T-helper 2 cell (primary cell): ENCODE measurements at places on chromosomes 1 and 21.

- DNase-seq = no peak
Measured at GRCh38 chr1:63713627-63714481, 60.0 kb upstream of the ROR1 start.

GRCh38 chr1:174022976-174023277 lies 770 bp upstream of the RC3H1 start:
- DNase-seq = no peak

GRCh38 chr1:147773215-147773715 lies 12.9 kb upstream of the GJA5 start:
- DNase-seq = no peak

GRCh38 chr1:206581571-206581981 lies 30.7 kb downstream of the EIF2D start:
- DNase-seq = peak; percentile 35

DNA sequence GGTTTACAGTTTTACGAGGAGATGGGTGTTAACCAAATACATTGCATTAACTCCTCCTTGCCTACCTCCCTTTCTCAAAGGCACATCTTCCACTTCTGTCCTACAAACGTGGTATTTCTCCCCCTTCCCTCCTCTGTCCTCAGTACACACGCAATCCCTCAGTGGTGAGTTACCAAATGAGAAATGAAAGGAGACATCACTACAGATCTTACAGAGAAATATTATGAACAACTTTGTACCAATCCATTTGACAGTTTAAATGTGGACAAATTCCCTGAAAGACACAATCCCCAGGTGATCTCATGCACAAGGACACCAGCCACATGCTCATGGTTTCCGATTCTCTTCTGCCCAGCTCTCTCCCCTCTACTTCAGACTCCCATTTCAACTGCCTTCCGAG lies 6.4 kb downstream of the LACTBL1 start:
- no peak for DNase-seq

GRCh38 chr1:88780485-88780884 lies 96.4 kb downstream of the PKN2 start:
- no peak for DNase-seq

GRCh38 chr1:215761446-215761845 lies 194.3 kb downstream of the KCTD3 start:
- no peak for DNase-seq

- no peak for DNase-seq
Measured at GRCh38 chr1:238898856-238899255, 487.5 kb upstream of the CHRM3 start.

GRCh38 chr1:65469126-65469888 lies 48.8 kb downstream of the LEPR start:
- no peak for DNase-seq

DNA sequence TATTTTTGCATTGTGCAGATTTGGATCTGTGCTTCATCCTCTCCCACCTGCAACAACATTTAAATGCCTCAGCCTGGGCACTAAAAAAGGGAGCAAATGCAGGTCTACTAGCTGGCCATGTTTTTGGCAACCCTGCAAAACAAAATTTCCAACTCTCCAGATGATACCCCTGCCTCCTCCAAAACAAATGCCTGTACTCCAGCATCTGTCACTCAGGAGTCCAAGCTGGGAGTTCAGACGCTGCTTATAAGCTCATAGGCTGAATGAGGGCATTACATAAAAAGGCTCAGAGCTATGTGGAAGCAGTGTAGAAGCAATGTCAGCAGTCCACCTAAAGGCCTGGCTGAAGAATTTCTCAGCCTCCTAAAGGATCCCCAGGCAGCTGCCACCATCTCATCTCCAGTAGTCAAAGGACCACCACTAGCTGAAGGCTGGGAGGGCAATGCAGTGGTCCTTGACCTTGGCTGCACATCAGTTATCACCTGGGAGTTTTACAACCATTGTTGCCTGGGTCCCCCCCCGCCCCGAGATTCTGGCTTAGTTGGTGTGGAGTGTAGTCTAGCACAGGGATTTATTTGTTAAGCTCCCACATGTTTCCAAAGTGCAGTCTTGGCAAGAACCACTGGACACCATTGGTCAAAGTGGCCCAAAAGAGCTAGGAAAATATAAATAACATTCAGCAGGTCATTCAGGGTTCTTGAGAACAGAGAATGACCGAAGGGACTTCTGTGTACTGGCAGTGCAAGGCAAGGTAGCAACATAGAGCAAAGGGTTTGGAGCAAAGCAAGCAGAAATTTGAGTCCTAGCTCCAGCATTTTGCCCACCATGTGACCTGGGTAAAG lies 57.2 kb downstream of the ITPKB start:
- DNase-seq = no peak

DNA sequence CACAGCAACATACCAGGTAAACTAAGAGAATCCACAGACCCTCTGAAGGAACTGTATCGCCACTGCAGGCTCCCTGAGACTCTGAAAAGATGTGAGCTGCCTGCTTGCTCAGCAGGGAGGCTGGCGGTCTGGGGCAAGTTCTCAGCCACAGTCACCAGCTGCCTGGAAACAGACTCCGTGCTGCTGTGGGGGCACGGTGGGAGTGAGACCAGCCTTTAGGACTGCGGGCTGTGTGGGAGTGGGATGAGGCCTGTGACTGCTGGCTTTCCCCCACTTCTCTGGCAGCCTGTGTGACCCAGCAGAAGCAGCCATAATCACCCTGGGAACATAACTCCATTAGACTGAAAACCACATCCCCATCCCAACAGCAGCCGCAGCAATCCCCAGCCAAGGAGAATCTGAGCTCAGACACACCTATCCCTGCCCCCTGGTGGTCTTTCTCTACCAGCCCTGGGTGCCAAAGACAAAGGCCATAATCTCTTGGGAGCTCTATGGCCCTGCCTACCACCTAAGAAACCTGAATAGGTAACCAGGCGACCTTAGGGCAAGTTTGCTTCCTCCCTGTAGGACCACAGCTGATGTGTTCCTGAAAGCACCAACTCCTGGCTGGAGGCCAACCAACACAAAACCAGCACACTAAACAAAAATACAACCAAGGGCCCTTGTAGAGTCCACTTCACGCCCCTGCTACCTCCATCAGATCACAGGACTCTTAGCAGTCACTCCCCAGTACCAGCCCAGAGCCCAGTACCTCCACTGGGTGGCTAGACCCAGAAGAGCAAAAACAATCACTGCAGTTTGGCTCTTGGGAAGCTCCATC lies 151.5 kb downstream of the SMYD3 start:
- no peak for DNase-seq

DNA sequence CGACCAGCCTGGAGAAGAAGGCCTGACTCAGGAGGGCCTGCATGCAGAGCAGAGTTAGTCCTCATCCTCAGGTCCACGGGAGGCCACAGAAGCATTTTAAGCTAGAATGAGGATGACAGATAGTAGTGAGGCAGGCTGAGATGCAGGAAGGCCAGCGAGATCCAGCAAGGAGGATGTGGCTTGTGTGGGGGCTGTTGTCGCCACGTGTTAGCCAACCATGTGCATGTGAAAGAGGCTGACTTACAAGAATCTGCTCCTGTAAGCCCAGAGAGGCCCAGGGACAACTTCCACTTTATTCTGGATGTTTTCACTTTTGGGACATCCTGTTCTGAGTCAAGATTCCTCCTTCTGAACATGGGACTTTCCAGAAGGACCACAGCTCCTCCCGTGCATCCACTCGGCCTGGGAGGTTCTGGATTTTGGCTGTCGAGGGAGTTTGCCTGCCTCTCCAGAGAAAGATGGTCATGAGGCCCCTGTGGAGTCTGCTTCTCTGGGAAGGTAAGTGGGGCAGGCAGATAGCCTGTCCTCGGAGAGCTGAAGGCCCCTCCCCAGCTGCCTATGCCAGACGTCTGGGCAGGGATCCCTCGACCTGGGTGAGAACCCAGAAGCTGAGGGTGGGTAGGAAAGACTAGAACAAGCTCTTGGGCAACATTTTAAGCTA lies at the start of gene SLAMF8:
TSS of gene SLAMF8 (plus strand) at position 433 of the 661 bp plus-strand sequence. CDS start at position 459, 26 bp downstream.
- DNase-seq = peak; percentile 71

- no peak for DNase-seq
Measured at GRCh38 chr1:33714421-33714820, 149.5 kb upstream of the HMGB4 start.

DNA sequence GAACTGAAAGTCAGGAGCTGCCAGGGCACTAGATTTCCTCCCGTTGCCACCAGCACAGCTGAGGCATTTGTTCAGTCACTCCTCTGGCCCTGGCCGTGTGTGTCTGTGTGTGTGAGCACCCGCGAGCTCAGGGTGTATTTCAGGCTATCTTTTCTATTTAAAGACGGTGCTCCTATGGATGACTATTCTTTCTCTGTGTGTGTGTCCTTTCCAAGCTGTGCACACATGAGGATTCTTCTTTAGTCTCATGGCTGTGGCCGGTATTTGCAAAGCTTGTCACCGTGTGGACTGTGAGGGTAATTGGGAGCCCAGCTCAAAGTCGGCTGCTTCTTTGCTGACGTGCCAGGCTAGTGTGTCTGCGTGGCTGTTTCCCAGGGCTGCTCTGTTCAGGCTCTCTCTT lies 3.0 kb upstream of the KCND3 start:
- DNase-seq = no peak

DNA sequence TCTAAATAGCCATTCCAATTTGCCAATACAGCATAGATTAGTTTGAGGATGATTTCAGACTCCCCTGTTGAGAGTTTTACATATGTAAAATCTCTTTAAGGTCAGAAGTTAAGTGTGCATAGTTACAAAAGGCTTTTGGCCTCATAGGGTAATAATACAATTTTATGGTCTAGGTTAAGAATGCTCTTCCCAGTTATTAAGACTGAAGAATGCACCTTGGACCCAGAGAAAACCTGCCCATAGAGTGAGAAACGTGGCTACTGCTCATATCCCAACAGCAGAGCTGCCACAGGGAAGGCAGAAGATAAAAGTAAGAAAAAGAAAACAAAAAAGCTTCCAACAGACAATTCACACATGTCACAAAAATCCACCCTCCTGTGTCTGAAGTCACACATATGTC lies 255.9 kb downstream of the LMO4 start:
- DNase-seq = no peak

GRCh38 chr1:12604114-12604874 lies 13.7 kb downstream of the DHRS3 start:
- no peak for DNase-seq

GRCh38 chr1:58440696-58441095 lies 105.8 kb downstream of the OMA1 start:
- DNase-seq = no peak

DNA sequence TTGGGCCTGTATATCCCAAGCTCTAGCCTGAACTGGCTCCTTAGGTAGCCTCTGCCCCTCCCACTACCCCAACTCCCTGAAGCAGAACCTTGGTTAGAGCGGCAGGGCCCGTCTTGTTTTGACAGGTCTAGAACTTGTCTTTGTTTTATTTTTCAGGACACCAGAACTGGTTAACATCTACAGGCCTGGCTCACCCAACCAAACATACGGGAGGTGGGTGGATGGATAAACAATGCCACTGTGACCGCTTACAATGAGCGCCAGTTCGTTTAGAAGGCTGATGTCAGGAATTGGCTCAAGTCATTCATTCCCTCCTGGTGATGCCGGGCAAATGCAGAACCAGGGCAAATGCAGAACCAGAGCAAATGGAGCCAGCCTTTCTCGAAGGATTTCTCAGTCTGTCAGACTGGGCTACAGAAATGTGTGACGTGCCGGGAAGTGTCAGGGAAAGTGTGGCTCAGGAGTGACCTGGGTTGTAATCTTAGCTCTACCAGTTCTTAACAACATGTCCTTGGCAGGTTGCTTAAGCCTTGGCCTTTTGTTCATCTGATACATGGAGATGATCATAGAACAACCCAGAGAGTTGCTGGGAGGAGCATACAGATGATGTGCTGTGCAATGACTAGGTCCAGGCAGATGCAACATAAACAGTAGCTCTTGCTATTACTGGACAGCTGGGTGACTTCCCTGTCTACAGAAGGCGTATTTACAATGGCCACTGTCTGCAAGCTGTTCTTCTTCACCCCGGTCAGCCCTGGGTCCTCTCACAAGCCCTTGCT lies 30.5 kb upstream of the BTG2 start:
- no peak for DNase-seq

DNA sequence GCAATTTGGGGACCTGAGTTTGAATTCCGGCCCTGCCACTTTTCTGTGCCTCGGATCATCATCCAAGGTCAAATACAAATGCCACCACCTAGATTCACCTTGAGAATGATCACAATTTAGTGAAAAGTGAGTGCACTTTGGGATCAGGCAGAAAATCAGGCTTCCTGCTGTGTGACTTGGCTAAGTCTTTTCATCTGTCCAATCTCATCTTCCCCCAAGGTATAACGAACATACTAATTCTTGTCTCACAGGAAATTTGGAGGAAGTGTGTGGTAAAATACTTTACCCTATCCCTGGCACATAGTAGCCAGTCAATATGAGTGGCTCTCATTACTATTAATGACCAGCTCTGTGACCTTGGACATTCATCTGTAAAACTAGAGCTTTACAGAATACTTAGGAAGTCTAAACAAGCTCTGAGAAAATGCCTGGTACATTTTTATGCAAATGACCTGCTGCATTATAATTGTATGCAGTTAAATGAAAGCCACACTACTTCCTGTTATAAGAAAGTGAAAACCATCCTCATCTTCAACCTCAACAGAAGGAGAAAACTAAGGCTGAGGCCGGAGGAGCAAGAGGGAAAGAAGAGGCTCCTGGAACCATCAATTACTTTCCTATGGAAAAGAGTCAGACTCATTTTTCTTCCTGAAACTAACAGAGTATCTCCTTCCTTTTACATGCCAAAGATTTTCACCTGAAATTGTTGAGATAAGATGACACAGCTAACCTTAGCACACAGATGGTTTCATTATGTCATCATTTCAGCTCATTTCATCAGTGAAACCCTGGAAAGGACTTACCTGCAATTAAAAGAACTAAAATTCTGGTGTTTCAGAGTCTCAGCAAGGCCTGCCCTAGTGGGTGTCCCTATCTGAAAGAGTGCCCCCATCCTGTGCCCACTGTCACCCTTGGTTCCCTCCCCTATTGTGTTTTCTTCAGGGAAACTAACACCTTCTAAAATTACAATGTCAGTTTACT lies 32.6 kb upstream of the RGS8 start:
- no peak for DNase-seq

DNA sequence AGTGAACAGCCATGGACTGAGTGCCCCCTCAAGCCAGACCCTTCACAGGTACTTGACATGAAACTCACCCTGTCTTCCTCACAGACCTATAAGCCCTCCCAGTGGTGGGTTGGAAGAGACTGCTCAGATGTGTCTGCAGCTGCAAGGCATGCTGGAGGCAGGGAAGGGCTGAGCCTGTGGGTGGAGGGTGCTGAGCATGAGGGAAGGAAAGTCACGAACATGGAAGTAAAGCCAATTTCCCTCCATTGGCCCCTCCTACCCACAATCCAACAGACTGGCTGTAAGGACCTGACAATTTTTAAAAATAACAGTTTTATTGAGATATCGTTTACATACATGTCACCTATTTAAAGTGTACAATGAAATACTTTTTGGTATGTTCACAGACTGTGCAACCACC lies 44.1 kb downstream of the RCSD1 start:
- no peak for DNase-seq

GRCh38 chr1:63790989-63791388 lies 17.2 kb downstream of the ROR1 start:
- no peak for DNase-seq

GRCh38 chr1:226549094-226549936 lies 751 bp downstream of the STUM start:
- DNase-seq = no peak

GRCh38 chr21:37447288-37447936 lies 80.8 kb downstream of the DYRK1A start:
- DNase-seq = no peak

- DNase-seq = peak; percentile 72
Measured at GRCh38 chr1:1040004-1040991, 20.4 kb downstream of the AGRN start.
